ENCODE measurements at places on chromosomes 11 and 22. TPM values are rescaled to one million over a fixed set of nuclear protein-coding genes. Genes with fewer than 3 reads are reported as not detected.

Gene GNAZ
- 3.6 TPM for total RNA-seq

Gene BDNF
- total RNA-seq, result 0.72 TPM

Gene FLRT1
- not detected for total RNA-seq

Gene WNT7B
- not detected for total RNA-seq

Gene UPB1
- 0.40 TPM for total RNA-seq

Gene CLDN5
- 542 TPM for total RNA-seq

Gene UCP2
- 0.53 TPM for total RNA-seq

Gene TNNI2
- total RNA-seq, result not detected

Gene APOA4
- not detected for total RNA-seq

Gene AMOTL1
- total RNA-seq, result 53.6 TPM
